Muscle of leg (tissue), 16 donors: ENCODE measurements at places on chromosomes 11 and 22.

- DNase-seq = peak; percentile 64
Observed at GRCh38 chr11:35487532-35488078, 37.8 kb downstream of the PAMR1 start.

DNA sequence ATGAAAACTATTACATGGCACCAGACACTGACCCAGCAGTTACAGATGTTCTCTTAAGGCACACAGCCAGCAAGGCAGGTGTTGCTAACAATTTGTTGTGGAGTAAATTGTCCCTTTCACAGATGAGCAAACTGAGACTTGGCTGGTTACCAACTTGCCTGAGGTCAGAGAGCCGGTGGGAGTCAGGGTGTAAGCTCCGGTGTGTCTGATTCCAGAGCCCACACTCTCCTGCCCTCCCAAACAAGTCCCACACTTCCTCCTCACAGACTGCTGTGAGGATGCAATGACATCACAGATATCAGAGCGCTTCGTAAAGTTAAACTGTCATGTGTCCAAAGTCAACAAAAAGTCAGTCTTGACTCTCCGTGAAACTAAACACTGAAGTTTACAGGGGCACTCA is 12.5 kb downstream of the GDPD5 start:
- DNase-seq = no peak

DNA sequence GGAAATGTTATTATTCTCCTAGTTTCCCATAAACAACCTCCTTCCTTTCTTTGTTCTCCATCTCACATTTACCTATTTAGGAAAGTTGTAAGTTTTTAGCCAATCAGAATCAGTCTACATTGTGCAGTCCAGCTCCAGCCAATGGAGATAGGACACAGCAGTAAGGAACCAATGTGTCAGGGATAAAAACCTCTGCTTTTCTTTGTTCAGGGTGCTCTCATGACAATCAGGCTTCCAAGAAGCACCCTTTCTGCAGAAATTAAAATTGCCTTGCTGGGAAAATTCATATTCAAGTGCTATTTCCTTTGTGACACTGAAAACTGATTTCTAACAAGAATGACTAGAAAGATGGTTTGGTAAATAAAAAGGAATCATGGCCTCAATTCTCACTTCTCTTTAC is 14.6 kb downstream of the SCGB2A1 start:
- no peak for DNase-seq

DNA sequence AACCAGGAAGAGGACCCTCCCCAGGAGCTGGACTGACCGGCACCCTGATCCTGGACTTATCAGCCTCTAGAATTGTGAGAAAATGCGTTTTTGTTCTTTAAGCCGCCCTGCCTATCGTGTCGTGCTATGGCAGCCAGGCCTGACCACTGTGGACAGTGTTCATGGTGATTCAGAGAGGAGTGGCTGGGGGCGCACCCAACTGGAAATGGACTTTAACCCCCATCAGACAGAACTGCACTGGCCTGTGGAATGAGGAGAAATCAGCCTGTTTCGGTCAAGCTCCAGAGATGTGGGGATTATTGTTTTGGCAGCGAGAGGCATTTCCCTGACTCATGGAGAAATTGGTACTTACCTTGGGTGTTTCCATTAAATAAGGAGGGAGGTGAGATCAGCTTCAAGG is 1437.8 kb downstream of the BRD1 start:
- DNase-seq = no peak
